T follicular helper cell (primary cell): ENCODE measurements at places on chromosomes 7 and 10.

- no peak for DNase-seq
These were observed 6.0 kb downstream of the RBP3 start for GRCh38 chr10:47354165-47354564.

DNA sequence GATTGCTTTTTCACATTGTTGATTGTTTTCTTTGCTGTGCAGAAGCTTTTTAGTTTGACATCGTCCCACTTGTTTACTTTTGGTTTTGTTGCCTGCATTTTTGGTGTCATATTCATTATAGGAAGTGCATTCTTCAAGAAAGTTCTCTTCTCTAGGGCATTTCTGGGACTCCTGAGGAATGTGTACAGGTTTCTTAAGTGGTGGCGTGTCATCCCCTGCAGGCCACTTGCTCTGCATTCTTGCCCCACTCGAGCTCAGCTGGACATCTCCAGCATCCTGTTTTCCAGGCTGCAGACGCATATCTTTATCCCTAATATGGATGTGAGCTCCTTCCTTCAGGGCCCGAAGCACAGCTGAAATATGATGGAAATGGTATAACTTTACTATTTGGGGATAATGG lies 255.6 kb upstream of the HABP2 start:
- no peak for DNase-seq

DNA sequence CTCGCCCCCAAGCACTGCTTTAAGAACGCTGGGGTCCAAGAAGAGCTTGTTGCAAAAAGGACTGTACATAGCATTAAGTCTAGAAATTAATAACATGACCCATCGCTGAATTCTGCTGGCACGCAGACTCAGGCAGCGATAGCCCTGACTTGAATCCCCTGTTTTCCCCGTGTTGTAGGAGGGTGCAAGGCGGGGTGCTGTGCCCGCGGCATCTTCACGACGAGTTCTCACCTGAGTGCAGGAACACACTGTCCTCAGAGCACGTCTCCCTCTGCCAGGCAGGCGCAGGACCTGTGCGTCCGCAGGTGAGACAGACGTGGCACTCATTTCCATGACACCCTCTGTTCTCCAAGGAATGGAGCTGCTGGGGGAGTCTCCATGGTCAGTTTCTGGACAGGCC lies 243.2 kb downstream of the TCERG1L start:
- no peak for DNase-seq

GRCh38 chr7:134174795-134175261 lies 47.7 kb downstream of the LRGUK start:
- no peak for DNase-seq

DNA sequence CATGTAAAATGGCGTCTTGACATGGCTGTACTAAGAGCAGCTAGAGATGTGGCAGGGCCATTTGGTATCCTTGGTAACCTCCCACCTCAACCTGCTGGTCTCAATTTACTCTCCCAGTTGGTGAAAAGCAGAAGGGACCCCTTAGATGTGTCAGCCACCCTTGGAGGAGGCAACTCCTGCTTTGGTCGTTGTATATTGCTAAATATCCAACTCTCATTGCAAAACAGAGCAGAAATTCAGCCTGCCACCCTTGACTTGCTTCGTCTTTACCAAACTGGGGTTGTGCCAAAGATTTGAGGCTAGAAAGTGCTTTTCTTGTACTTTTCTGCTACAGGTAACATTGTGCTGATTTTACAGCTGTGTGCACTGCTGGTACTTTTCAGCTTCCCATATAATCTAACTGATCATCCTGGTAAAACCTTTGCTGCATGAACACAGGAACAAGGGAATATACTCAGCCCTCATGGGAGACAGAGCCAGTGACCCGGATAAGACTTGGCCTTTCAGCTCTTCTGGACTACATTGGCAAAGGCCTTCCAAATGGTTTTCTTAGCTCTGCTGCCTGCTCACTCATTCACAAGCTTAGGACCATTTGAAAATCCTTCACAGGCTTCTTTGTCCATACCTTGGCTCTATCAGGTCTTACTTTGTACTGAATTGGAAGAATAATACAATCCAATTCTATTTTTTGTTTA lies 2.2 kb upstream of the VSTM4 start:
- DNase-seq: no peak

- DNase-seq: no peak
These were observed 32.4 kb downstream of the SLIT1 start for GRCh38 chr10:97153270-97153850.

DNA sequence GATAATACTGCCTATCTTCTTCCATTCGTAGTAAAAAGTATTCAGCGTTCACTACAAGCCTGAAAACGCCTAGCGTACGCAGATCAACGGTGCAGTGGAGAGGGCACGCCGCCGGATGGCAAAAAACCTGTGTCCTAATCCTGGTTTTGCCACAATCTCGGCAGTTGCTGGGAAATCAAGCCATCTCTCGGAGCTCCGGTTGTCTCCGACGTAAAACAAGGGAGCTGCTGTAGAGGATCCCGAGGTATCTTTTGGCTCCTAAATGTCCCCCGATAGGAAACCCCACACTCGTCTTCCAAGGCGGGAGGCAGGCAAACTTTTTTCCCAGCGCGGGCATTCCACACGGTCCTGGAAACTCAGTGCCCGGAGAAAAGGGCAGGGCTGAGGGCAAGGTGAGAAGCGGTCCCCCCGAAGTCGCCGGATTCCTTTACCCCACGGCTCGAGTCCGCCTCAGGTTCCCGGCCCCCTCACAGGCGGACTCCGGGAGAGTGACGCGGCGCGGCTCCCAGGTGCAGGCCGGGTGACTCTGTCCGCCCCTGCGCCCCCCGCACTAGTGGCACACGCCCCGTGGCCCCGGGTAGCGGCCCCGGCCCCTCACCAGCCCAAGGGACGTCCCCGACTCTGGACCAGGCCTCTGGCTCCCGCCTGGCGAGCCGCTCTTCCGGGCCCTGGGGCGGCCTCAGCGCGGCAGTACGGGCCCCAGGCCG lies 649 bp downstream of the IDE start:
- no peak for DNase-seq

DNA sequence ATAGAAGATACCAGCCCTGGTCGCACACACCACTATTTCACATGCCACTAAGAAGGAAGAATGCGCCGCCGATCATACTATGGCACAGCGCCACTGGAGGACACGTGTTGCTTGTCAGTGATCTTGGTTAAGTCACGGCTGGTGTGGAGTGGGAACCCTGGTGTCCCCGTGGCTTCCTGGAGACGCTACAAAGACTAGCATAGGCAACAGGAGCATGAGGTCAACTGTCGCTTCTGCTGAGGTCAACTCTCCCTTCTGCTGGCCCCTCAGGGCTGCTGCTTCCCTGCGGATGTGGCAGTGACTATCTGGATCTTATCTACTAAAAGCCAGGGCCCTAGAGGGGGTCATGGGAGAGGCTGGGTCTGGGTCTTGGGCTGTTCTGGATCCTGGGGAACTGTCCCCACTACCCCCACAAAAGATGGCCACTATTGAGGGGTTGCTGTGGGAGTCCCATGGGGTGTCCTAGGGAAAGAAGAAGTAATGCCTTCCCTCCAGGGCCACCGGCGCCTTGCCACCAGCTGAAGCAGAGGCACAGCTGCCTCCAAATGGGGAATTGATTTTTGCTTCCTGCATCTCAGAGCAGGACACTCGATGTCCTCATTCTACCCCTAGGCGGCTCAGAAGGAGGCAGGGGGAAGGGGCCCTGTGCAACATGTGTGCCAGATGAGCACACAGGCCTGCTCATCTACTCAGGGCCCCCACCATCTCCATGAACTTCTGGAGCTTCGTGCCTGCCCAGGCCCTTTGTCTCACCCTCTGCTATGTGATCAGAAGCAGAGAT lies 76.6 kb upstream of the PPIF start:
- no peak for DNase-seq

DNA sequence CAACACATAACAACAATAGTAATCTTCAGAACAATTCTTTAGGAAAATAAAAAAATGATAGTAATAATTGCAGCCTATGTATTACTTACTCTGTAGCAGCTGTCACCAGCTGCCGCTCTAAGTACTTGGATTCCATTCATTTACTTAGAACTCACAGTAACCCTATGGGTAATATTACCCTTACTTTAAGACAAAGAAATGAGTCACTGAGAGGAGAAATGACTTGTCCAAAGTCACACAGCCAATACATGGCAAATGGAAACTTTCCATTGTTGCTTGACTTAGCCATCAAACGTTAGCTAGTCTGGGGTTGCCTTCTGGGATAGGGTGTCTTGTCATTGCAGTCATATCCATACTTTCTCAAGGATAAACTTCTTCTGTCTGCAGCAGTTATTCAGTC lies 3.6 kb downstream of the CCNY start:
- DNase-seq: no peak

DNA sequence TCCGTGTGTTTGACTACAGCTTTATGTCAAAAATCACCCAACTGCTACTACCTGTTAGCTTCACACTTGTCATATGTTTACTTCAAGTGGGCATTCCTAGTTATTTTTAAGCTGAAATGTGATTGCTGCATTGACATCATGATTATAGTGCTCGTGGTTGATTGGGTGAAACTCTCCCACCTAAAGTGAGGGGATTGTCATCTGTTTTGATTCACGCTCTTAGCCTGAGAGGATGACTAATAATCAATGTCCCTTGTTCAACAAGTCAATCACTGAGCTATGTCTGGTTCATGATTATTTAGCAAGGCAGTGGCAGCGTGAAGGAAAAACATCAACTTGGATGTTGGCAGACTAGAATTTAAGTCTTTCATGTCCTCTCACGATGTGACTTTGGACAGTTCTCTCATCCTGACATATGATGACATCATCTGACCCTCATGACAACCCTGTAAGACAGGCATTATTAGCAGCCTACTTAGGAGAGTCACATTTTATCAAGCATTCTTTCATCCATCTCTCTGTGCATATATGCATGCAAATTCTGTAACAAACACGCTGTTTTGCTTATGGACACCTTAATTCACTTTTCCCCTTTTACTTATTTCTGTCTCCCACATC lies 352.6 kb upstream of the ZMIZ1 start:
- no peak for DNase-seq

DNA sequence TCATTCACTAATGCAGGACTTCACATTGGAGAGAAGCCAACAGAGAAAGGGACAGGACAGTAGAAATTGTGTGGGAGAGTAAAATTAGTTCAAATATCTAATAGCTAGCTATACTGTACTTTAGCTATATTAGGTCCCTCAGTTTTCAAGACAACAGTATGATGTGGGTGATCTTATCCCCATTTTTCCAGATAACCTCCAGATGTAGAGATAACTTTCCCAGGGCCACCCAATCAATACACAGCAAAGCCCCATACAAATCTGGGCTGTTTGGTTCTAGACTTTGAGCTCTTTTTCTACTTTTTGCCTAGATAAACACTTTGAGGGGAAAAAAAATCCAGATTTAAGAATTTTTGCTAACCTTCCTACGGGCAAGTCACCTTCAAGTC lies 482 bp upstream of the CLDN12 start:
- no peak for DNase-seq

GRCh38 chr7:37216923-37217322 lies 231.7 kb downstream of the ELMO1 start:
- DNase-seq: no peak

DNA sequence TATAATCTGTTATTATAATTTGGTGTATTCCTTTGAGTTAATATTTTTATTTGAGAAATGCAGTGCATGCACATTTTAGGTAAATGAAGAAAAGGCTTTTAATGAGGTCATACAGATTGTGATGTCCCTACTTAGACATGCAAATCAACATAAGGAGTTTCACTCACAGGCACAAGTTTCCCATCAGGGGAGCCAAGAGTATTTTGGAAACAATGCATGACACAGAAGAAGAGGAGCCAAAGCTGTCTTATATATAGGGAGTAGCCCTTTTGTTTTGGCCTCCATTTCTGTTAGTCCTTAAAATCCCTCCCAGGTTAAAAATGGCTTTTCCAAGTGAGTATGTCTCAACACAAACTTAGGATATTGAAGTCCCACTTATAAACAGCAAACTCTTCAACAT lies 703.4 kb upstream of the ANKRD30A start:
- no peak for DNase-seq

- no peak for DNase-seq
These were observed 411 bp downstream of the AUTS2 start for GRCh38 chr7:69598487-69599285.

- no peak for DNase-seq
These were observed 29.7 kb downstream of the ZC3HAV1 start for GRCh38 chr7:139079861-139080260.

DNA sequence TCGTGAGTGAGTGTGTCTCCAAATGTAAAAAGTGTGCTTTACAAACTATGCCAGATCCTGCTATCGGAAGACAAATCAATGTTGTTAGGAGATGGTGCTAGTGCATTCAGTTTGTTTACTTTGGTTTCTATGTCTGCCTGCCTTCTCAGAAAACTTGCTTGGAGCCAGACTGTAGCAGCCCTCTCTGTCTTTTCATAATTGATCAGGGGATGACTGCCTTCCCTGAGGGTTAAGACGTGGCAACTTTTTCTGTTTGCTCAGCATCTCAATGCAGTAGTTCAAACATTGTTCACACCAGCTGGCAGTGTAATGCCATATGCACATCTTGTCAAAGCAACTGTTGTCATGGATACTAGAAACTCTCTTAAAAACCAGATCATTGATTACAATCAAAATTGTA lies 118.5 kb downstream of the FOXP2 start:
- DNase-seq: no peak

DNA sequence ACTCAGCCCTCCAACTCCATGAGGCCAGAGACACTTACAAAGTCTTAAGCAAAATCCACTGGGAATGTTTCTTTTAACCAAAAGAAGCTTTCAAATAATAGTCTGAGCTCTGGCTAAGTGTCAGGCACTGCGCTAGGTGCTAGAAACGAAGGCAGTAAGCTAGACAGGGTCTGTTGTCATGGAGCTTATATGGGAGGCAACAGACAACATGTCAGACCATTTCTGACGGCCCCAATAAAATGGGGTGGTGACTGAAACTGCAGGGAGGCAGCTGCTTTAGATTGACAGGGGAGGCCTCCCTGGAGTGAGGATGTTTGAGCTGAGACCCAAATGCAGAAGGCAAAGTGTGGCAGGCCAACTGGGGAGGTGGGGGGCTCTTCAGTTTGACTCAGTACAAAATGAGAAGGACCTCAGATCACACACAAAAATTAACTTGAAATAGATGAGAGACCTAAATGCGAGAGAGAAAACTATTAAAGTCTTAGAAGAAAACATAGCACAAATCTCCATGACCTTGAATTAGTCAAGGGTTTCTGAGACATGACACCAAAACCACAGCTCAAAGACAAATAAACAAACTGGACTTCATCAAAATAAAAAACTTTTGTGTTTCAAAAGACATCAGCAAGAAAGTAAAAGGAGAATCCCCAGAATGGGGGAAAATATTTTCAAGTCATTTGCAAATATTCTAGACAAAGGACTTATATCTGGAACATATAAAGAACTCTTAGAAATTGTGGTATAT lies 40.6 kb downstream of the SH3PXD2A start:
- DNase-seq: no peak

DNA sequence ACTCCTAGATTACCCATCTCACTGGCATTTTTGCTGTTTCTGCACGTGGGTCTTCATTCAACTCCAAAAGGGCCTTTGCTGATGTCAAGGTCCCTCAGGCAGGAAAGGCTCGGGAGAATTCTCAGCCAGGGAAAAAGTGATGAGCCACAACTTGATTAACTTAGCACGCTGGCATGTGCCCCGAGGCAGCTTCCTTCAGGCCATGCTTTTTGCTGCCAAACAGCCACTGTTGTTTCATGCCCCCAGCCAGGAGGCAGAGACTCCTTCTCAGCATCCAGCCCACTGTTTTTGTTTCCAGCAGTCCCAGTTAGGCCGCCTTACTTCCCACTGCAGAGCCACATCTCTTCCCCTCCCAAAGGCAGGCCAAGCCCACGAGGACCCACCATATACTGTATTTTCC lies 266.5 kb upstream of the YAE1 start:
- no peak for DNase-seq

- no peak for DNase-seq
These were observed 185.6 kb downstream of the C7orf25 start for GRCh38 chr7:42726066-42726785.
